ENCODE measurements at places on chromosomes 5 and 9.

- no peak for DNase-seq
Observed at GRCh38 chr9:16928179-16928945, 57.9 kb upstream of the BNC2 start.

- DNase-seq: no peak
Observed at GRCh38 chr9:134304690-134305089, 21.6 kb upstream of the RXRA start.

GRCh38 chr9:17906841-17907778, 328.2 kb downstream of the SH3GL2 start:
- peak; percentile 37 for DNase-seq

- DNase-seq: no peak
Observed at GRCh38 chr5:154498591-154498990, 20.6 kb upstream of the HAND1 start.

GRCh38 chr5:117691081-117691870, 1116.7 kb upstream of the SEMA6A start:
- no peak for DNase-seq

DNA sequence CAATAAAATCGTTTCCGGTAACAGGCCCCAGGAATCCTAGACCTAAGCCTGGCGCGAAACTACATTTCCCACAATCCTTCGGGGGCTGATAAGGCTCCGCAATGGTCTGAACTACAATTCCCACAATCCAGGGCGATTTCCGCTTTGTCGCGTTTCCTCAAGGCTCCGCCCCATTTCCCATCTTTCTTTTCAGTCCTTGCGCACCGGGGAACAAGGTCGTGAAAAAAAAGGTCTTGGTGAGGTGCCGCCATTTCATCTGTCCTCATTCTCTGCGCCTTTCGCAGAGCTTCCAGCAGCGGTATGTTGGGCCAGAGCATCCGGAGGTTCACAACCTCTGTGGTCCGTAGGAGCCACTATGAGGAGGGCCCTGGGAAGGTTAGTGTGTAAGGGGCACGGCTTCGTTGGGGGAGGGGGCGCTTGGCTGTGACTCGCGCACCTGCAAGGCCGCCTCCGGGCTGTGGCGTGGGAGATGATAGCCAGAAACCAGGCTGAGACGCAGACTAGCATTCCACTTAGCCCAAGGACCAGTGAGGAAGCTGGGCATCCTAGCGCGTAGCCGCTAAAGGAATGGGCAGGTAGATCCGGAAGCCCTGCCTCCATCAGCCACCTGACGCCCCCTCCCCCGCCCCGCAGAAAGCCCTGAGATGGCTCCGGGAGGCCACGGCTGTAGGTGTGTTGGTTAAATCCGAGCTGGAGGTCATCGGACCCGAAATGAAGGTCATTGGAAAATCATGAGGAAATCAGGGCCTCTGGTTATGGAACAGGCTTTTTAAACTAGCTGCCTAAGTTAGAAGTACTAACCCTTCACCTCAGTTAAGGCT, at the start of gene COX7C:
TSS of gene COX7C (plus strand) at position 186 of the 821 bp plus-strand sequence. CDS start at position 301, 115 bp downstream.
- DNase-seq: peak; percentile 98

- peak; percentile 19 for DNase-seq
Observed at GRCh38 chr5:62017092-62017491, 288.9 kb upstream of the KIF2A start.

- DNase-seq: no peak
Observed at GRCh38 chr5:61820836-61821235, 485.2 kb upstream of the KIF2A start.

DNA sequence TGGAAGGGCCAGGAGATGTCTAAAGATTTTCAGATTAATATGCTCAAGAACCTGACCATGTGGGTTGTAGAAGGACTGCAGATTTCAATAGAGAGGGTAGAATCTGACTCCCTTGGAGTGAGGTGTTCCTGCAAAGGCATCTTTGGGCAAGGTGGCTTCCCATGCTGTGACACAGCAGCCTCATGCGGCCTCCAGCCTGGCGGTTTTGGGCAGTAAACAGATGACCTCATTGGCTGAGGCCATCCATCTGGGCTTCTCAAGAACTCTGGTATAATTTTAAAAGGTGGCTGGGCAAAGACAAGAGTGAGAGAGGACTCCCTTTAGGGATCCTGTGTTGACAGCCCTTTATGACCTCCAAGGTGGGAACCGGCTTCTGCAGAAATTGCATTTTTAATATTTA, 90.3 kb upstream of the ERCC6L2 start:
- no peak for DNase-seq

GRCh38 chr9:108776920-108777639, 78.7 kb downstream of the ACTL7B start:
- DNase-seq: no peak

GRCh38 chr5:159212657-159213462, 3.5 kb upstream of the RNF145 start:
- no peak for DNase-seq

DNA sequence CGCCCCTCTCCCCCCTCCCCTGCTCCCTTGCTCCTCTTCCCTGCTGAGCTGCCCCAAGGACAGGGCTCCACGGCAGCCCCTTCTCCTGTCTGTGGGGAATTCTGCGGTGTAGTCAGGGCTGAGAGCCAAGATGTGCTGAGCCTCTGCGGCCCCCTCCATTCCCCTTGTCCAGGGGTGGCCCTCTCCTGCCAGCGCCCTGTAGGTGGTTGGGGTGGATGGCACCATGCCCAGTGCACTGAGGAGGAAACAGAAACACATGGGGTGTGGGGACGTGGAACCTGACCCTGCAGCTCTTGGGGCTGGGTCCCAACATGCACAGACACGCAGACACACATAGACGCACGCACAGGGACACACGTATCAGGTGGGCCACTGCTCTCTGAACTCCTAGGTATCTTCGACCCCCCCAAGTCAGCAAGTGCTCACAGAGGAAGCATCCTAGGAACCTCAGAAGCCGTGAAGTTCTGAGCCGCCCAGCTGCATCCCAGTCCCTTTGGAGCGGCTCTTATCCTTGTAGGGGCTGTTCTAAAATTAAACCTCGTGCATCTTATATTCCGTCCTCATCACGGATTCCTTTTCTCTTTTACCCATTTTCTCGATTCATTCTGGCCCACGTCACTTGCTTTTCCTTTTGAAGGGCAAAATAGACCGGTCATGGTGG, 64.8 kb downstream of the HMCN2 start:
- DNase-seq: no peak

DNA sequence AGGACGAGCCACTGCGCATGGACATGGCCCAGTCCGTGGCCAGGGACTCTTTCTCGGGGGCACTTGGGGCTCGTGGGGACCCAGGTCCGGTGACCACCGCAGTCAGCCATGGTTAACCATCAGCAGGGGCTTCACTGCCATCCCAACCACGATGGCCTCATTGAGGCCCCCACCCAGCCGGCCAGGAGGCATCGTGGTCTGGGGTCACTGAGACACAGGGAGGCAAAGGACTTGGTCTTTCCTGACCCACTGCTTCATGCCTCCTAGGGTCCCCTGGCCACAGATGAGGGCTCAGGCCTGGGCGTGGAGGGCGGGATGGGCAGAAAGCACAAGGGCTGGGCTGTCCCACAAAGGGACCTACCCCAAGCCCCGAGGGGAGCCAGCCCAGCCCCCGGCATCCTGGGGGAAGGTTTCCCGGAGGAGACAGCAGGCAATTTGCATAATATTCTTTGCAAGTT, 6.6 kb downstream of the NACC2 start:
- DNase-seq: no peak

- no peak for DNase-seq
Observed at GRCh38 chr5:96431376-96432187, 1.5 kb downstream of the PCSK1 start.

- no peak for DNase-seq
Observed at GRCh38 chr5:68230285-68230684, 14.7 kb downstream of the PIK3R1 start.

GRCh38 chr9:135339378-135339973, 140.1 kb upstream of the PPP1R26 start:
- DNase-seq: no peak

DNA sequence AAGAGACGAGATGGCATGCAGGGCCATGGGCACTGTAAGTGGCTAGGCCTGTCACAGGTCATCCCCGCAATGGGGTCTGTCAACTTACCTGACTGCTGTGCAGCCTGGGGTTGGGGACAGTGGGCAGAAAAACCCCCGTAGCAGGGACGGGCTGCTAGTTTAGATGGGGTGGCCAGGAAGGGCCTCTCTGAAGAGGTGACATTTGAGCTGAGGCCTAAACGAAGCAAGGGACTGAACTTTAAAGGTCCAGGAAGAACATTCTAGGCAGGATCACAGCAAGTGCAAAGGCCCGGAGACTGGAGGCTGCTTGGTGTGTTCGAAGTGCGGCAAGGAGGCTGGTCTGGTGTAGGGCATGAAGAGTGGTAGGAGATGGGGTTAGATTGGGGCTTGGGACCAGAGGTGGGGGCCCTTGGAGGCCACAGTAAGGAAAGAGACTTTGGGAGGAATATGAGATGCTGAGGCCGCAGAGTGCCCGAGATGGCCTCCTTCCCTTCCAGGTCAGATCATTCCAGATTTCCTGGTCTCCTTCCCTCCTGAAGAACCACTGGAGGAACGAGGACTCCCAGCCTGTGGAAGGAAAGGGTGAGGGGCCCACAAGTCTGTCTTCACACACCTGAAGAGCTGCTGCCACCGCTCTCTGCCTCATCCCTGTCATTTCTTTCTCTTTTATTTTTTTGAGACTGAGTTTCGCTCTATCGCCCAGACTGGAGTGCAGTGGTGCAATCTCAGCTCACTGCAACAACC, 37.9 kb upstream of the SH3PXD2B start:
- DNase-seq: no peak

DNA sequence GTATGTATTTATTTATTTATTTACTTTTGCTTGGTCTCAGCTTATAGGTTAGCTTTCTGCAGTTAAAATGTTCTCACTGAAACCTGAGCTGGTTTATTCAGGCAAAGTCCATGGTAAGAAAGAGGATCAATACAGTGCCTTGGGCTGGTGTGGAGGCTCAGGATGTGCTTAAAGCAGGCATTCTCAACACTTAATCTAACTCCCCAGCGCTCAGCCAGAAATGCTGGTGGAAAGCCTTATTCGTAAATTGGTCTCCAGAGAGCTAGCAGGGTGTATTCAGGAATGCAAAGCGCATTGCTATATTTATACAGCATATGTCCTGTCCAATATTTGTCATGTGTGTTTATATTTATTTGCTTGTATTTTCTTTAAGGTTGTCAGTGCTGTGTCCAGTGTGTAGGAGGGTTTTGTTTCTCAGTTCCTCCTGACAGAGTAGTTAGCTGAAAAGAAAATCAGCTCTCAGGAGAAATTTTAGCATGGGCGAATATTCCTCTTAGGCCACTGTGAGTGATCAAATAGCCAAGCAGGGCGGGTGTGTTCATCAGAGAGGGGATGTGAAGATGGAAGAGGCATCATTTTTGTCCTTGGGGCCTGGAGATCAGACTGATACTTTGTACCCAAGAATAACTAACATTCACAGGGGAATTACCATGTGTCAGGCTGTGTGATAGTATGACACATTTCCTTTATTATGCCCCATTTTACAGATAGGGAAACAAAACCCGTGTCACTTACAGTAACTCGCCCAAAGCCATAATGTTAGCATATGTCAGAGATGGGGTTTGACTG, 65.8 kb downstream of the DOCK2 start:
- peak; percentile 20 for DNase-seq

DNA sequence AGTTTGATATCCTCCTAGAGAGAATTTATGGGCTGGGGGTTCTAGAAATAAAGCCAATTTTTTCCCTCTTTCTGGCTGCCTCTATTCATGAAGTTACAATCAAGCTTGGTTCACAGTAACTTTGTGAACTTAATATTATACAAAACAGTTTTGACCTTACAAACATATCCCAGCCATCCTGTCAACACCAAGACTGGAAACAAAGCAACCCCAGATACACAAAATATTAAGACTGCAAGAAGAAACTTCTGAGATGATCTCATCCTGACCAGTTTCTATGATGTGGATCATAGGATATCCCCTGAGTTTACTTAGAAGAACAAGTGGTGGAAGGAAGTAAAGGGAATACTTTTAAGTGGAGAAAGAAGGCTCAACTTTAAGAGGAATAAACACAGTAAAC, 28.3 kb upstream of the CER1 start:
- peak; percentile 78 for DNase-seq

DNA sequence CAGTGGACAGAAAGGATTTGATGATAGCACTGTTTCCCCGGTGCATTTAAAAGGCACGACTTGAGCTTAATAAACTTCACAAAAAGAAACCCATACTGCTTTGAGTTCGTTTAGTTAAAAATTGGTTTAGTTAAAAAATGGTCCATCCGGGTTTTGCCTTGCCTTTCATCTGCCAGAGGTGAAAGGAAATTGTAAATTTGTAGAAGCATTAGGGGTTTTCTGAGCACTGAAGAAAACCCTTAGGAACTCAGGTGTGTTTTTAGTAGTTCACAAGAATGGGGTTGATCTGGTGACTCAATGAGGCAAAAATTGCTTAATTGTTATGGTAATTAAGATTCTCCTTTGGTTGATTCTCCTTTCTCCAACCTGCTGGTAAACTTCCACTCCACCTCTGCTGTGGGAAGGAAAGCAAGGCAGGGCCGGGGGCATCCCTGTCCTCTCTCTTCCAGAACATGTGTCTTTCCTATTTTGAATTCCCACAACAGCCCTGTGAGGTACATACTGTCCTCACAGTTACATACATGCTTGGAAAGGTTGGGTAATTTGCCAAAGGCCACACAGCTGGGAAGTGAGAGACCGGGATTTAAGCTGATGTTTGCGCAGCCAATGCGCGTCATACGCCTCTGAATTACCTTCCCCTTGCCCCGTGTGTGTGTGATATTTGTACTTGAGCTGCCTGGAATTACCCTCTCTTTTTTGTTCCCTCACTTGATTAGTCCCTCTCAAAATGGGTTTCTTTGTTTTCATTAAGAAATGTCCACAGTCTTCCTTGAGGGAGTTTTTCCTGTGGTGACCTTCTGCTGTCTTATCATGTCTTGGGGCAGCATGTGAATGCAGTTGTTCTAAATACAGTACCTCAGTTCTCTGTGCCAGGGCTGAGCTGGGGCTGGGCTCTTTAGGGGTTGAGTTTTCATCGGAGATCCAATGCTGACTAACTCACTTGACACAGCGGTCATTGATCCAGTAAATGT, 94.4 kb downstream of the ARHGAP26 start:
- DNase-seq: no peak

GRCh38 chr5:9547122-9547947, 1.5 kb upstream of the SEMA5A start:
- peak; percentile 55 for DNase-seq

DNA sequence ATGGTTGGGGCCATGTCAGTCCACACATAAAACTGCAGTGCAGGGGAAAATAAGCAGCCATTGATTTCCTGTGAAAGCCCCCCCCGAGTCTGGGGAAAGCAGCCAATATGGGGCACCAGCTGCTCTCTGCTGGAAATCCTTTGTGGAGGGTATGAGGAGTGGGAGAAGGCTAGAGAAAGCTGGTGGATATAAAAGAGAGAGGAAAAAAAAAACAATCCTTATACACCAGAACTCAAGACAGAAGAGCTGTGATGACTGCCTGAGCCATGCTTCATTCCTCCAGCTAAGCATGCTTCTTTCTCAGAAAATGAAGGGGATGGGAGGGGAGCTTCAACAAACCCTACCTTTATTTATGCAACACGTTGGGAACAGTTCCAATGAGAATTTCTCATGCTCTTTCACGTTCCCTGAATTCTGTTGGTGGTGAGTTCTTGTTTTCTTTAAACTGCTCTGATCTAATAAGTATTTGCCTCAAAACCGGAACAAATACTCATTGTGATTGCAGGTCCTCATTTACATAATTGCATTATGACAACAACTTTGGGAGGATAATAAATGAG, 688.0 kb upstream of the SEMA6A start:
- peak; percentile 17 for DNase-seq

GRCh38 chr5:82208371-82208770, 69.8 kb downstream of the RPS23 start:
- DNase-seq: no peak

- DNase-seq: no peak
Observed at GRCh38 chr9:69273161-69273560, 51.9 kb upstream of the ENTREP1 start.

- no peak for DNase-seq
Observed at GRCh38 chr5:143618141-143618540, 193.8 kb upstream of the HMHB1 start.
